ENCODE measurements at places on chromosomes 12 and 14.

DNA sequence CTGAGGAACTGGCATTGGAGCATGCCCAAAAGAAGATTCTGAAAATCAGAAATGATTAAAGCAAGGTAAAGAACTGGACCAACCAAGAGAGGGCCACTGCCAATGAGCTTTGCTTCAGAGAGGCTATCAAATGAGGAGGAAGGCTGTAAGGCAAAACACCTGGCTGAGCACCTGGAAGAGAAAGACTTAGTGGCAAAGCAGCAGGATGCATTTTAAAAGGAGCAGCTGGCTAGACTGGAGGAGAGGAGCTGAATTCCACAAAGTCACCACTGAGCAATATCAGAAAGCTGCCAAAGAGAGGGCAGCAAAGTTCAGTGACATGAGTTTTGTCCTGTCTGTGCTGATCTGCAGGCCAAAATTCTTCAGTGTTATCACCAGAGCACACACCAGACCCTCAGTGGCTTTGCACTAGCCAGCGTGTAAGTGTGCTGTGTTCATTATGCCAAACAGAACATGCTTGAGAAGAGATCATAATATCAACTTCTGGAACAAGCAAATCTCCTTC lies 338.7 kb downstream of the TRHDE start:
- DNase-seq = no peak

DNA sequence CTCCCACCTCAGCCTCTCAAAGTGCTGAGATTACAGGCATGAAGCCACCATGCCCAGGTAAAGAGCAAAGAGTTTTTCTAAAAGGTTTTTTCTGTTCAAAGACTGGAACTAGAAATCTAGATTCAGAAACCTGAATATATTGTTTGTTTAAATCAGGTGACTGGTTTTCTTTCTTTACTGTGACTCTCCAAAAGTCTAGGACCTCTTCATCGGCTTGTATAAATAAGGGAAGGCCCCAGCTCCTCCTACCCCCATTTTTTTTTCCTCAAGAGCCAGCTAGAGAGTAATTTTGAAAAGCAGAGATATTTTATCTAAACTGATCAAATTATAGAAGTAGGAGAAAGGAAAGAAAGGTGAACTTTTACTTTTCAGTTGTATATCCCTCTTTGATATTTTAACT lies 48.0 kb downstream of the TMEM116 start:
- DNase-seq = no peak

GRCh38 chr12:123937707-123938591 lies 34.7 kb downstream of the CCDC92 start:
- no peak for DNase-seq

GRCh38 chr12:31234955-31235867 lies 90.7 kb downstream of the SINHCAF start:
- no peak for DNase-seq

DNA sequence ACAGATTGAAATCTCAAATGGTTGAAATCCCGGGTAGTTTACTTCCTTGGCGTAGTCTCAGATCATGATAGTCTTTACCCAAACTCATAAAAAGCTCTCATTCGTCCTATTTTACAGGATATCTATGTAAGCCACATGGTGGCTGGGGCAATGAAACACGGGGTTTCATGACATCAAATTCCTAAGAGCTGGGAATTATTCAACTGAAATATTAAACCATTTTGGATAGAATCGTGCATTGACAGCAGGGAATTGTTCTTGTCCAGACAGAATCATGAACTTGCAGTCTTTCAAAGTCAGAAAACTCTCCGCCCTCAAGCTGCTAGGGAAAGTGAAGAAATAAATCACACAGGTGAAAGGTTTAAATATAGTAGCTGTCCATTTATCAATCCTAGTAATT lies 33.2 kb upstream of the PRKAB1 start:
- DNase-seq = no peak

DNA sequence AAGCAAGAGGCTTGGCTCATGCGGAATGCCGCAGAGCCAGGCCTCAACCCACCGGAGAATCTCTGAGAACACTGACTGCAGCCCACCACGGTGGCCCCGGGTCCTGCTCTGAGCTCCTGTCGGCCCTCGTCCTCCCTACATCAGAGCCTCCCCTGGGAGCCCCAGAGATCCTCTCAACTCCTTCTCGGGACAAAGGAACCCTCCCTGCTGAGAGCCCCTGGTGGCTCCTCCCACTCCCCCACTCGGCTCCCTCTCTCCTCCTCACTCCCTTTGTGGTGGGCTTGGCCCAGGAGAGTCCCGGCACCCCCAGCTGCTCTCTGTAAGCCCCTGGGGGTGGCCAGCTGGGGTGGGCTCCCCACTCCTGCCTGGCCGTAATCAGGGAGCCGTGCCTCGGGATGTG lies 11.1 kb upstream of the INF2 start:
- DNase-seq = no peak

DNA sequence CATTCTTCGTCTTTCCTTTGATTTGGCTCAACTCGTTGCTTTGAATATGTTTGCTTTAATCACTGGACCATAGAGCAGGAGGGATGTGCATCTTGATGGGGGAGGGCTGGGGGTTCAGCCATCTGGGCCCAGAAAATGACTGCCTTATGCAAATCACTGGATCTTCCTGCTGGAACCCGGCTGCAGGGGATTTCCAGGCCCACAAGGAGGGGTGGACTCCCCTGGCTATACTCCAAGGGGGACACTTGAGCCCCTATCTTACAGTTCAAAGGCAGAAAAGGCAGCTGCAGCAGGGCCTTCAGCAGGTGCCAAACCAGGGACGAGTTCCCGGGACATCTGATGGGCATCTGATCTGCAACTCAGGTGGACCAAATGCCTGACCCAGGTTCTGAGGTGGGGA lies 122.5 kb downstream of the DICER1 start:
- no peak for DNase-seq

- no peak for DNase-seq
These were observed 9.1 kb downstream of the SCAF11 start for GRCh38 chr12:45981075-45981837.

DNA sequence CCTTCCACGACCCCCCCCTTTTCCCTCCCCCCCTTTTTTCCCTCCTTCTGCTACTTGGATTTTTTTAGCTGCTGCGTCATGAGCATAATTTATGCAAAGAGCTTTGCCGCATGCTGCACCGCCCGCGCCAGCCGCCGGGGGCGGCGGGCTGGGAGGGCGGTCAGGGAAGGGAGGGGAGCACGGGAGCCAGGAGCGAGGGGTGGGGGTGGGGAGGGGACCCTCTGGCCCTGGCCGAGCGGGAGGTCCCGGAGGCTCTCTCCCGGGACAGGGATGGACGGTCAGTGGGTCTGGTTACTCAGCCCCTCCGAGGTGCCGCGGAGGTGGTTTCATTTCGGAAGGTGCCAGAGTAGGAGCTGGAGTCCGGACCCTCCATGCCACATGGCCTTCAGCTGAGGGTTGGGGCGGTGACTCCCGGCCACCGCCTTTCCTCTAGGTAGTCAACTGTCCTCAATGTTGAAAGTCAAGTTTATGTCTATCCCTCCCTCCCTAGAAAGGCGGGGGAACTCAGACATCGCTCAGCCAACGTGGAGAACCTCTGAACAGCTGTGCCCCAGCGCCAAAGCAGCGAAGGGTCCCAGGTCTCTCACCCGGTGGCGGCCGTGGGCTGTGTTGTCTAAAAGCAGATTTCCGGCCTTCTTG lies at the start of gene POU6F1:
TSS of gene POU6F1 (minus strand) at position 95 of the 639 bp plus-strand sequence. CDS start 11,226 bp downstream, outside the sequence.
- DNase-seq = no peak

GRCh38 chr12:42360747-42361403 lies 34.9 kb downstream of the PPHLN1 start:
- no peak for DNase-seq

- DNase-seq = no peak
These were observed 78.0 kb downstream of the KITLG start for GRCh38 chr12:88501972-88502938.
